ENCODE measurements at places on chromosomes 16 and 17. TPM values are rescaled to one million over a fixed set of nuclear protein-coding genes. Genes with fewer than 3 reads are reported as not detected.

- peak; percentile 70 for DNase-seq
These were observed 14.5 kb upstream of the TMC7 start for GRCh38 chr16:18969050-18969854.

GRCh38 chr17:65142247-65142646, 5.1 kb downstream of the RGS9 start:
- DNase-seq, result no peak

DNA sequence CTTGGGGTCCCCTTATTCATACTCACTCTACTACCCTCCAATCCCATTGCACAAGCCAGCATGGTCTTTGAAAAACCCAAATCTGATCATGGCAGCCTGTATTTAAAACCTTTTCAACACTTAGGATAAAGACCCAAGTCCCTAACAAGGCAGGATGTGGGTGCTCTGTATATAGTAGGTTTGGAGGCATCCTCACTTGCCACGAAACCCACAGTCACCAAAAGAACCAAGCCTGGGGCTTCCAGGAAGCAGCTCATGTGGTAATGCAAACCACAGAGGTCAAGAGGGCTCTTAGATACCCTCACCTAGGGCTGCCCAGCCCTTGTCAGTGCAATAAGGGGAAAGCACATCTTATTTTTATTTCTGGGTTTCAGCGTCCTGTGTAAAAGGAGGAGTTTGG, 218.6 kb upstream of the ASIC2 start:
- no peak for DNase-seq

Gene LDHD
- 0.42 TPM for total RNA-seq

Gene TBC1D3C
- total RNA-seq, result 1.1 TPM

Gene APOBR
- total RNA-seq, result not detected
